Right atrium auricular region (tissue), 2 donors: ENCODE measurements at places on chromosomes 5 and 9. TPM values are rescaled to one million over a fixed set of nuclear protein-coding genes. Genes with fewer than 3 reads are reported as not detected.

DNA sequence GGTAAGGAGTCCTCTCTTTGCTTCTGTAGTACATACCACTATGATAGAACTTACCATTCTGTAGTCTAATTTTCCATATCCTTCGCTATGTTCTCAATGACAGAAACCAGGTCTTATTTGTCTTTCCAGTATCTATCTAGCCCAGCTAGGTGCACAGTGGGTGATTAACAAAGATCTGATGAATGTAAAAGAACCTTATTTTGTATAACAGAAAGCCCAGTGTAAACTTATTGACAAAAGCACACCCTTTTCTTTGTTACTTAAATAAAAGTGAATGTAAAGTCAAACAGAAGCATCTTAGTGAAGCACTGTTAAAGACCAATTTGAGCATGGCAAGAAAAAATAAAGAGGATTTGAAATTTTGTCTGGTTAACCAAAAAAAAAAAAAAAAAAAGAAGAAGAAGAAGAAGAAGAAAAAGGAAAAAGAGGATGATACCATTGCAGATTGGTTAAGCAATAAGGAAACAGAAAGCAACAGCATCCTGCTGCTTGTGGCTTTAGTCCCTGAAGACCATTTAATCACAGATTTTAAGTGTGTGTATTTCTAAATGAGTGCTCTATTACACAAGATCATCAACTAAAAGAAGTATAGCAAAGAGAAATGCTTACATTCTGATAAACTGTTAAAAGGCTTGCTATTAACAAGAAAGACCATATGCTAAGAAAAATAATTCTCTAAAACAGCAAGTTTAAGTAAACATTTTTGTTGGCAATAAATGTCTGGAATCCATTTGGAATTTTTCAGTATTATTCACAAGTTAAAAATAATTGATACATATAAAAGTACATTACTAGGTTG, 21.2 kb downstream of the MEGF9 start:
- H3K27ac ChIP-seq, result no peak overlapping the region
- DNase-seq, result no peak
- no peak overlapping the region for H3K4me3 ChIP-seq

GRCh38 chr9:127714951-127715469, 453 bp downstream of the PTRH1 start:
- peak overlapping the region; percentile 68 for H3K4me3 ChIP-seq
- peak overlapping the region; percentile 84 for H3K27ac ChIP-seq
- H3K36me3 ChIP-seq, result no peaks in the 10 kb centered on the region
- DNase-seq, result peak; percentile 60
- no peaks in the 10 kb centered on the region for H3K27me3 ChIP-seq

DNA sequence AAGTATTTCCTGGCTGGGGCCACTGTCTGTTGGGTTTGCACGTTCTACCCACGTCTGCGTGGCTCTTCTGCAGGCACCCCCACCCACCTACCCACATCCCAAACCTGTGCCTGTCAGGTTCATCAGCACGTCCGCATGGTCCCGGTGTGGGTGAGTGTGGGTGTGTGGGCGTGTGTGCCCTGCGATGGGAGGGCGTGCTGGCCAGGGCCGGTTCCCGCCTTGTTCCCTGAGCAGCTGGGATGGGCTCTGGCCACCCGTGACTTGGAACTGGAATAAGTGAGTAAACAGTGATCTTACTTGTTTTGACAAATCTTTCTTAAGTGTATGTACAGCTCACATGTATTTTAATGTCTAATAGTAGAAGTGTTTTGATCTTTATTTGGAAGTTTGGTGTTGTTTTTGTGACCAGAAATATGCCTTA, 20.4 kb downstream of the ERGIC1 start:
- no peaks in the 10 kb centered on the region for H3K36me3 ChIP-seq
- H3K4me1 ChIP-seq, result peaks cover 74% of the 10 kb centered on the region
- peak overlapping the region; percentile 79 for H3K27ac ChIP-seq

PDE8B gene
- total RNA-seq, result 22.2 TPM

MEGF10 gene
- total RNA-seq, result 3.0 TPM

- H3K4me3 ChIP-seq, result no peak overlapping the region
- H3K27ac ChIP-seq, result no peak overlapping the region
- no peaks in the 10 kb centered on the region for H3K4me1 ChIP-seq
- H3K36me3 ChIP-seq, result no peaks in the 10 kb centered on the region
These were observed 101.8 kb downstream of the CCDC192 start for GRCh38 chr5:127804886-127805426.

GRCh38 chr9:24118190-24118589, 292.1 kb upstream of the ELAVL2 start:
- H3K4me1 ChIP-seq, result no peaks in the 10 kb centered on the region
- no peaks in the 10 kb centered on the region for H3K27me3 ChIP-seq
- no peak overlapping the region for H3K4me3 ChIP-seq
- no peaks in the 10 kb centered on the region for H3K36me3 ChIP-seq
